NCI-H1048 (cell line): ENCODE measurements at places on chromosomes 2 and 18.

- no peak for DNase-seq
Measured at GRCh38 chr2:48914477-48915089, 159.1 kb upstream of the LHCGR start.

DNA sequence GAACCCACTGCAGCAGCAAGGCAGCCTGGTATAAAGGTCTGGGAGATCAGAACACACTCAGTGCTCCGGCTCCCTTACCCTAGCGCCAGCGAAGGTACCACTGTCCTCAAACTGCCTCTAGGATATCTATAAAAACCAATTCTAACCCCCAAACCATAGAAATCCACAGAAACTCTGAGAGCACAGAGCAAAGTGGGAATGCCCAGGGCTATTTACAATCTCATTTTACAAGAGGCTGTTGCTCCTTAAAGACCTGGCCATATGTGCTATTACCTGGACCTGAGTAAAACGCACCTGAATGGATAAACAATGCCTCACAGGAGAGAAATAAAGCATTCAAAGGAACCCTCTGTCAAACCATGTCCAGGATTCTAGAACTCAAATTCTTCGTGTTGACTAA lies 4.3 kb downstream of the STK39 start:
- no peak for DNase-seq

DNA sequence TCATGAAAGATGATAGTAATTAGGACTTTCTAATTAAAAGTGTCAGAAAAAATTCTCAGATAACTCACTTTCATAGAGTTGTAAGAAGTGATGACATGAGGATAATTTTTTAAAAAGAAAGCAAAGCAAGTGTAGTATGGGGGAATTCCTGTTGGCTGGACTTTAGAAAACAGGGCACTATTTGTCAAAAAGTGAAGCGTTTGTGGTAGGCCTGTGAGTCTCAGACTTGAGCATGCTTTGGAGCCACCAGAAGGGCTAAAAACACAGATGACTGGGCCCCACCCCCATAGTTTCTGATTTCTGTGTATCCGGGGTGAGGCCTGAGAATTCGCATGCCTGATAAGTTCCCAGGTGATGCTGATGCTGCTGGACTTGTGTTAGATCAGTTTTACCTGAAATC lies 222.6 kb upstream of the LRRTM1 start:
- no peak for DNase-seq

GRCh38 chr2:8121022-8121825 lies 560.6 kb upstream of the ID2 start:
- no peak for DNase-seq

DNA sequence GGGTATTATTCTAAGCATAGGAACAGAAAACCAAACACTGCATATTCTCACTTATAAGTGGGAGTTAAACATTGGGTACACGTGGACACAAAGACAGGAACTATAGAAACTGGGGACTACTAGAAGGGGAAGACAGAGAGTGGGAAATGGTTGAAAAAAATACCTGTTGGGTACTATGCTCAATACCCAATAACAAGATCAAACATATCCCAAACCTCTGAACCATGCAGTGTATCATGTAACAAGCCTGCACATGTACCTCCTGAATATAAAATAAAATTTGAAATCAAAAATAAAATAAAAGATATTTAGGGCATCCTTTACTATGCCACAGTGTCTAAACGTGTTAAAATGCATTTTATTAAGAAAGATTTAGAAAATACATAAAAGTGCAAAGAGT lies 221.0 kb upstream of the TFPI start:
- DNase-seq = no peak

GRCh38 chr2:136362676-136363390 lies 244.9 kb upstream of the CXCR4 start:
- no peak for DNase-seq

DNA sequence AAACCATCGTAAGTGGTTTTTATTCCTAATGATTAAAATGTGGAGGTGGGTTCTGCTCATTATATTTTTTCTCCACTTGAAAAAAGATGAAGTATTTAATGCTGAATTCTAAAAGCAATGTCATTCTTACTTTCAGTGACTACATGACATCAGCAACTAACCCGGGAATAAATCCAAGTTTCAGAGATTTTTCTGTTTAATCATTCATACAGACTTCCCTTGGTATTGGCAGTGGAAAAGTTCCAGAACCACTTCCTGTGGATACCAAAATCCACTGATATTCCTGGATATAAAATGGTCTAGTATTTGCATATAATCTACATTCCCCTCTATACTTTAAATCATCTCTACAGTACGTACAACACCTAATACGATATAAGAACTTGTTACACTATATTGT lies 128.6 kb downstream of the ZNF532 start:
- no peak for DNase-seq

GRCh38 chr2:60745330-60745729 lies 10.7 kb upstream of the PAPOLG start:
- no peak for DNase-seq

- peak; percentile 42 for DNase-seq
Measured at GRCh38 chr2:193303464-193303863, 1108.7 kb upstream of the TMEFF2 start.

- no peak for DNase-seq
Measured at GRCh38 chr2:152426801-152427200, 91.8 kb downstream of the FMNL2 start.

GRCh38 chr2:226839161-226839560 lies 3.3 kb downstream of the RHBDD1 start:
- no peak for DNase-seq

DNA sequence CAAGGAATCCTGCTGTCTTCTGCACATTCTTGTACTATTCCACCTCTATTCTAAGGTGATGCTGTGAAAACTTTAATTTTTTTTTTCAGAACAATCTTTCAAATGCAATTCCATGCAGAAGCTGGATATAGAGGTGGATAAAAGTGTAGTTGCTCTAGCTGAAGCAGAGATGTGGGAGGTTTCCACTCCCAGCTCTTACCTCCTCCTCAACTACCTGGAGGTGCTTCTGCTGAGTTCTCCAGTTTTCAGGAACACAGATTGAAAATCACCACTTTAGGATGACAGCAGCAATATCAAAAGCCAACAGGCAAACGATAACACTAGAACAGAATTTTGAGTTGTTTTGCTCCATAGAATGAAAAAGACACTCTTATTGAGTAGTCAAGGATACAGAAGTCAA lies 51.1 kb upstream of the FAM98A start:
- DNase-seq = no peak

GRCh38 chr2:190342611-190343010 lies 778 bp upstream of the INPP1 start:
- no peak for DNase-seq

GRCh38 chr18:12645751-12646203 lies 12.1 kb downstream of the SPIRE1 start:
- DNase-seq = no peak

DNA sequence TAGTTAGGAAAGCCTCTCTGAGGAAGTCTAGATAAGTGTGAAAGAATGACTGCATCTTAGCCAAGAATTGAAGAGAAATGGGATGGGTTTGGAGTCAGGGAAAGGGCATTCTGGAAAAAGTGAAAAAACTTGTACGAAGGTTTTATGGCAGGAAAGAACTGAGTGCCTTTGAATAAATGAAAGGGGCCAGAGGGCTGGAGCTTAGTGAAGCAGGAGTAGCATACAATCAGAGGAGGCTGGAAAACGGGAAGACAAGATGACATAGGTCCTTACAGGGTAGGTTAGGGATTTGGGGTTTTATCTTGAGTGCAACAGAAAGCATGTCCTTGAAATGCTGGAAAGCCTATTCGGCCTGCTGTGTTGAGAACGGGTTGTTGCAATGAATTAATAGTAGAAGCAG lies 152.6 kb upstream of the RND3 start:
- DNase-seq = no peak

GRCh38 chr18:10003866-10004265 lies 90.0 kb downstream of the VAPA start:
- no peak for DNase-seq

GRCh38 chr2:120984046-120984445 lies 248.4 kb downstream of the GLI2 start:
- DNase-seq = no peak

- DNase-seq = no peak
Measured at GRCh38 chr2:102983786-102984185, 222.0 kb downstream of the TMEM182 start.

DNA sequence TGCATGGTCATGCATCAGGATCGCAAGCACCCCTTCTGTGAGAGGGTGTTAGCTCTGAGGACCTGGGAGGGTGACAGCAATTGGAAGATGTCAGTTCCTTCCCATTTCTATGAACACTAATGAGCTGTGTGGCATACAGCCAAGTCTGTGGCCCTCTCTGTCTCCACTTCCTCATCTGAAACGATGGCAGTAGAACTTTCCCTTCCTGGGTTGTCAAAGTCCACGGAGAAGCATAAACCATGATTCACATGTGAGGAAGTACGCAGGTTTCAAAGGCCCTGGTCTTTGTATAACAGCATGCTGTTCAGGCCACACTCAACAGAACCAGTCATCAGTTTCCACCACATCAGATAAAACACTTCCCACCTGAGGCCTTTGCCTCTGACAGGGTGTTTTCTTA lies 167.4 kb upstream of the RAB6C start:
- DNase-seq = no peak

GRCh38 chr2:27159271-27159670 lies 10.5 kb downstream of the TCF23 start:
- DNase-seq = no peak

GRCh38 chr2:43192744-43193651 lies 33.4 kb downstream of the ZFP36L2 start:
- no peak for DNase-seq

GRCh38 chr18:56283316-56283715 lies 355.1 kb downstream of the TXNL1 start:
- no peak for DNase-seq

DNA sequence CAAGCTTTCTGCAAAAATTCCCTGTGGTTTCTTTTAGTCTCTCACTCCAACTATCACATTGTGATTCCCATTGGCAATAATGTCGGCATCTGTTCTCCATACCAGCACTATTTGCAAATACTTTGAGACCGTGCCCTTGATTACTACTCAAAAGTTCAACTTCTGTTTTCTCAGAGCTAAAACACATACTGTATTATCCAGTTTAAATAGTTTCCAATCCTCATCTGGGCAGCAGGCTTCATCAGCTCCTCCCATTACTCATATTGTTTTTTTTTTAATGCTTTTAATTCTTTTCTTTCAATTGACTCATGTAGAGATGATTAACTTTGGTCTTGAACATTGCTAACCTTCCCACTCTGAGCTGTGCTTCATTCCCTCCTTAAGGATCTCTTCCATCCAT lies 135.8 kb downstream of the METTL8 start:
- DNase-seq = no peak

DNA sequence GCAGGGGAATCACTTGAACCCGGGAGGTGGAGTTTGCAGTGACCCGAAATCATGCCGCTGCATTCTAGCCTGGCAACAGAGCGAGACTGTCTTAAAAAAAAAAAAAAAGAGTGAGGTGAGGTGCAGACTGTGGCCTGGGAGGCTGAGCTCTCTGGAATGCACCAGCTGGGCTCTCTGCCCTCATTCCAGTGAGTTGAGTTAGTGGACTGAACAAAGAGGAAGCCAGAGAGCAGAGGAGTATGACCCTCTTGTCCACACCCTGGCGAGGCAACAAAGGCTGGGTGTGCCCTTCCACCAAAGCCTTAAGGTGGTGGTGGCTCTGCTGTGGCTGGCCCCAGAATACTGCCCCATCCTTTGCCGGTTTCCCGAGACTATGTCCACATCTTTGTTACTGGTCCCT lies 71.3 kb upstream of the ACKR3 start:
- DNase-seq = no peak

DNA sequence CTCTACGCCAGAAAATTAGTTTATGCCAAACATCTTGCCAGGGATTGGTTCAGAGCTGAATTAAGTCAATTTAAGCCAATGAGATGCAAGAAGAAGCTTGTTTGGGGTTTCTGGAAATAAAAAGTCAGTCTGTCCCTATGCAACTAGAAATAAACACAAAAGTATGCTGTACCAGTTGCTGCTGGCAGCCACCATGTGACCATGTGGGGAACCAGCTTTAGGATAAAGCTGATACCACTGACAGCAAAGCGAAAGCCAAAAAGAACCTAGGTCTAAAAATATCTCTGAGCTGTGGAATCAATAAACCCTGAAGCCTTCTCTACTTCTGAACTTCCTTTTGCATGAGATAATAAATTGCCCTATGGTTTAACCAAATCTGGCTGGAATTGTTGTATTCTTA lies 181.8 kb upstream of the PARD3B start:
- no peak for DNase-seq

DNA sequence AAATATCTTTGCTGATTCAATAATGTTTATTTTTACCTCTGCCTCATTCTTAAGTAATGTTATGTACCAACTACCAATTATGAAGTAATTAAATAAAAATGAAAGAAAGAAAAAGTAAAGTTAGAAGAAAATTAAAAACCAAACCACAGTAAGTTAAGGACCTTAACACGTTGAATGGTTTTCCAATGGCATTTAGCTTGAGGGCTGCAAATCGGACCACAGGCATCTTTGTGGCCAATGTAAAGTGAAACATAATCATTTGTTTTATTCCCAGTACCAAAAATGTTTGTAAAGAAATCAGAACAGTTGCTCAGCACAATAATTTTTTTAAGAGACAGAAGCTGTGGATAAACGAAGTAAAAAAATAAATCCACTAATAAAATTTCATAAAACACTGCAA lies 1455.5 kb upstream of the ZEB2 start:
- DNase-seq = no peak

- no peak for DNase-seq
Measured at GRCh38 chr2:209456489-209456888, 32.6 kb downstream of the MAP2 start.

GRCh38 chr2:86044045-86044444 lies 61.6 kb downstream of the POLR1A start:
- no peak for DNase-seq

DNA sequence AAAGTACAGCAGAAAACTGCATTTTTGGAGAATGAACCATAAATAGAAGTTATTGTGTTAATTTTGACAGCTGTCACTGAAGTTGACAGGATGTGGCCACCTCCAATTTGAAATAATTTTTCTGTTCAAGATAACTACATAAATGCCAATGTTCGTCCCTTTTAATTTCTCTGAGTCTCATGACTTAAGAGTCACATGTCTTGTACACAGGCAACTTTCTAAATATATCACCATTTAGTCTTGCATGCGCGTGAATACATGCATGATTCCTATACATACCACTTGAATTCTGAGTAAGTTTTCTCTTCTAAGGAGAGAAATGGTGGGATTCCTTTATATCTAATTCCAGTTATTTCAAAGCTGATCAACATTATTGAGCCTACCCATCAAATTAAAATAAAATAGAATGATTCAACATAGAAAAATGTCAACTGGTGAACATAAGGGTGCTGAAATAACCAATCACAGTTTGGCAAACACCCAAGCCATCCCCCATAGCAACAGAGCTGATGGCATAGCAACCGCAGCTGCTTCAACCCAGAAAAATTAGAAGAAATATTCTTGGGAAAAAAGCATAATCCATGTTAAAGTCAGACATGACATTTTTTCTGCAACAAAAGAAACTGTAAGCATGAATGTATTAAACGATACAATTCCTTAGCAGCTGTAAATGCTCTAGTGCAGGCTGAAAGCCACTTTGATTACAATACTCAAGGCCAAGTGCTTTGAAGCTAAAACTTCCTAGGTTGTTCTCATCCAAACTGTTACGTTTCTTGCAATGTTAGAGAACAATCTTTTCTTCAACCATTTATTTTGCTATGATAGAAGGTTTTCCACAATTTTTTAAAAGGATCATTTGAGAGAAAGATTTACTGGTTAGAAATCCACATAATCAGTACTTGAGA lies 282.7 kb downstream of the DLGAP1 start:
- DNase-seq = no peak

- no peak for DNase-seq
Measured at GRCh38 chr18:53850902-53851301, 373.6 kb downstream of the MBD2 start.

GRCh38 chr2:21441442-21441841 lies 317.7 kb downstream of the TDRD15 start:
- no peak for DNase-seq
